ENCODE measurements at places on chromosomes 7 and 10. TPM values are rescaled to one million over a fixed set of nuclear protein-coding genes. Genes with fewer than 3 reads are reported as not detected.

AVPI1 gene
- 7.4 TPM for total RNA-seq

PNLIPRP3 gene
- not detected for total RNA-seq

ANXA8L1 gene
- total RNA-seq, result not detected

TFR2 gene
- total RNA-seq, result 5.6 TPM

DNA sequence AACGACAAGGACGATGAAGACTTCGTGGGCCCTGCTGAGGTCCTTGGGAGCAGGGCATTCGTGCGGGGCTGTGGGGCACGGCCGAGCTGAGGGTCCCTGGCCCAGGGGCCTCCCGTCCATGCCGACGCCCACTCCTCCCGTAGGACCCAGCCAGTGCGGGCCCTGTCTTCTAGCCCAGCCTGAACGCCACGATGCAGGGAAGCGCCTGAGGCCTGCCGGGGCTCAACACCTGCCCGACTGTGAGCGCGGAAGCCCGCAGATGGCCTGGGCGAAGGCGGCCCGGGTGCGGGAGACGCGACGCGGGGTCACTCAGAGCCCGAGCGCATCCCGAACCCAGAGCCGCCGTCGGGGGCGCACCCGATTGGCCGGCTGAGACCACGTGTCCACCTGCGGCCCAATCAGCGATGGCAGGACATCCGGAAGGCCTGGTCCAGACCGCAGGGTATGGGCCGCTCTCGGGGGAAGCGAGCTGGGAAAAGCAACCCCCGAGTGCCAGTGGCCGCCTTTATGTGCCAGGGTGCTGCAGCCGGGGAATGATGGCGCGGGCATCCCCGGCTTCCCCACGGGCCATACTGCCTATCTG is 151.0 kb downstream of the NRF1 start:
- H3K36me3 ChIP-seq, result no peaks in the 10 kb centered on the region
- H3K27me3 ChIP-seq, result no peaks in the 10 kb centered on the region
- H3K4me3 ChIP-seq, result no peak overlapping the region
- DNase-seq, result peak; percentile 43
- no peaks in the 10 kb centered on the region for H3K4me1 ChIP-seq

DNA sequence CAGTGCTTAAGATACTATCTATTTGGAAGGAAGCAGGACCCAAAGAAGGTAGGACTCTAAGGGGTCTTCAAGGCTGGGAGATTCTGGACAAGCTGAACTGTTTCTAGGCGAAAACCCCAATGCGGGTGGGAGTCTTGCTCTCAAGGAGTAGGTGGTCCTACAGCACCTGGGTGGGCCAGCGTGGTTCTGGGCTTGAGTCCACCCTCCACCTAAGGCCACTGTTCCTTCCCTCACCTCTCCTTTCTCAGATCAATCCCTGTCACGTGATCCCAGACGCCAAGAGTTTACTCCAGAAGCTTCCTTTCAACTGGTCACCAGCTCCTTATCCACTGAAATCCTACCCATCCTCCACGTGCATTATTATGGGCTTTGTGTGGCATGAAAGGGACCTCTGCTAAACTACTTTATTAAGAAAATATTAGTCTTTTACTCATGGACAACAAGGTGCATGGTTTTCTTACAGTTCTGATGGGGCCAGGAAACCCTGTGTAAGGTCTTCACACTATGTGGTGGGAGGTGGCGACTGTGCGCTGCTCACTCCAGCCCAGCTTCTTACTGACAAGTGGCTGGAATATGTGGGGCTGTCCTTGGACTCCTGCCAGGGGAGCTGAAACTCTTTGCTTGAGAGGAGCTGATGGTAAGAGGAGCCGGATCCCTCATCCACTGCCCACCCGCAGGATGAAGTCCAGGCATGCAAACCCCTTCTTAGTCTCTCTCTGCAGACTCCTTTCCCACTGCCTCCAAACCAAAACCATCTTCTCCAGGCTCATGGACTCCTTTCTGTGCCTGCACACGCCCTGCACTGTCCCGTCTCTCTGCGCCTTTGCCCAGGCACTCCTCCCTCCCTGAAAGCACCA is 1.6 kb downstream of the ZNF746 start:
- H3K36me3 ChIP-seq, result peaks cover 10% of the 10 kb centered on the region
- H3K4me3 ChIP-seq, result peak overlapping the region; percentile 83
- no peak for DNase-seq
- peaks cover 24% of the 10 kb centered on the region for H3K27me3 ChIP-seq

DNA sequence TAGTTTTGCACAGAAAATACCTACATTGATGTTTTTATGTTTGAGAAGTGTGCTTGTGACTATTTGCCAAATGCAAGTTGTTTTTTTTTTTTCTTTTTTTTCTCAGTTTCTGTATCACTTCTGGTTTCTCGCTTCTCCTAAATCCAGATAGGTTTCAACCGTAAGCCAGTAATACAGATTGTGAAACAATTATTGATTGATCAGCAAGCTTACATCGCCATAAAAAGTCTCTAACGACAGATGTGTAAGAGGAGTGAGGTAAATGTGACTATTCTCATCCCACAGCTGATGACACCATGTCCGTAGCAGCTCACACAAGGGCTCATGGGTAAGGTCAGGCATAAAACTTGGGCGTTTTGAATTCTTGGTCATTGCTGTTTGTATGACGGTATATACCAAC is 202.8 kb upstream of the AKR1E2 start:
- H3K4me1 ChIP-seq, result no peaks in the 10 kb centered on the region
- H3K4me3 ChIP-seq, result no peak overlapping the region
- no peaks in the 10 kb centered on the region for H3K27me3 ChIP-seq
- DNase-seq, result no peak

- DNase-seq, result no peak
- no peaks in the 10 kb centered on the region for H3K27me3 ChIP-seq
- H3K4me1 ChIP-seq, result no peaks in the 10 kb centered on the region
- H3K27ac ChIP-seq, result no peak overlapping the region
- no peak overlapping the region for H3K4me3 ChIP-seq
Observed at GRCh38 chr7:155256081-155256760, 41.5 kb upstream of the INSIG1 start.

GRCh38 chr7:34823650-34824258 is 165.7 kb downstream of the NPSR1 start:
- DNase-seq, result peak; percentile 72
- no peak overlapping the region for H3K4me3 ChIP-seq
- H3K36me3 ChIP-seq, result no peaks in the 10 kb centered on the region
- H3K27ac ChIP-seq, result no peak overlapping the region
- no peaks in the 10 kb centered on the region for H3K27me3 ChIP-seq

DNA sequence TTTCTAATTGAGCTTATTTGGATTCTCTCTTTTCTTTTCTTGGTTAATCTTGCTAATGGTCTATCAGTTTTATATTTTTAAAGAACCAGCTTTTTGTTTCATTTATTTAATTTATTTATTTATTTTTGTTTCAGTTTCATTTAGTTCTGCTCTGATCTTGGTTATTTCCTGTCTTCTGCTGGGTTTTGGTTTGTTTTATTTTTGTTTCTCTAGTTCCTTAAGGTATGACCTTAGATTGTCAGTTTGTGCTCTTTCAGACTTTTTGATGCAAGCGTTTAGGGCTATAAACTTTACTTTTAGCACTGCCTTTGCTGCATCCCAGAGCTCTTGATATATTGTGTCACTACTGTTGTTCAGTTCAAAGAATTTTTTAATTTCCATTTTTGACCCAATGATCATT is 149.7 kb upstream of the SLC25A13 start:
- H3K36me3 ChIP-seq, result no peaks in the 10 kb centered on the region
- H3K4me3 ChIP-seq, result no peak overlapping the region
- DNase-seq, result no peak
- H3K27ac ChIP-seq, result no peak overlapping the region

DNA sequence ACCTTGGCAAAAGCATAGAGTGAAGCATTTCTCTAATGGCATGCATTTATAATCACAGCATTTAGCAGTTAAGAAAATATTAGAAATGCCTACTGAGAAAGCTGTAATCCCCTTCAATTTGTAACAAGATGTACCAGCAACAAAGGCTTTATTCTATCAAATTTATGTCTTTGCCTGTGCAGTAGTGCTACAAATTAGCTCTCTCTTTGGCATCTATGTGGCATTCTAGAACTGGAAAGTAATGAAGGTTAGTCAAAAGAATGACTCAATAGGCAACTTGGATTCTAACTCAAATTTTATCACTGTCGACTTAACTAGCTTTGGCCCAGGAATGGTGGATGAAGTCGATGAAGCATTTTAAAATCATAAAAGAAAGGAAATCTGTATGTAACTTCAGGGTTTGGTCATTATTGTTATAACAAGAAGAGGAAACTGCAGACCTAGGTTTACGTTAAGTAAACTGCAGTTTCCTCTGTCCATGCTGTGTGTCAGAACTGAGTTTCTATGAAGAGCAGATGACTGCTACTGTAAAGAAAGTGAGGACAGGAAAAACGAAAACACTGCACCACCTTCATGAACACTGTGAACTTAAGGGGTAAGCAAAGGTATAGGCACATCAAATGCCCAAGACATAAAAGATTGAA is 140.0 kb downstream of the RAPGEF5 start:
- peaks cover 8% of the 10 kb centered on the region for H3K4me1 ChIP-seq
- DNase-seq, result no peak
- no peak overlapping the region for H3K4me3 ChIP-seq
- H3K27me3 ChIP-seq, result no peaks in the 10 kb centered on the region
- H3K36me3 ChIP-seq, result peaks cover 4% of the 10 kb centered on the region

DNA sequence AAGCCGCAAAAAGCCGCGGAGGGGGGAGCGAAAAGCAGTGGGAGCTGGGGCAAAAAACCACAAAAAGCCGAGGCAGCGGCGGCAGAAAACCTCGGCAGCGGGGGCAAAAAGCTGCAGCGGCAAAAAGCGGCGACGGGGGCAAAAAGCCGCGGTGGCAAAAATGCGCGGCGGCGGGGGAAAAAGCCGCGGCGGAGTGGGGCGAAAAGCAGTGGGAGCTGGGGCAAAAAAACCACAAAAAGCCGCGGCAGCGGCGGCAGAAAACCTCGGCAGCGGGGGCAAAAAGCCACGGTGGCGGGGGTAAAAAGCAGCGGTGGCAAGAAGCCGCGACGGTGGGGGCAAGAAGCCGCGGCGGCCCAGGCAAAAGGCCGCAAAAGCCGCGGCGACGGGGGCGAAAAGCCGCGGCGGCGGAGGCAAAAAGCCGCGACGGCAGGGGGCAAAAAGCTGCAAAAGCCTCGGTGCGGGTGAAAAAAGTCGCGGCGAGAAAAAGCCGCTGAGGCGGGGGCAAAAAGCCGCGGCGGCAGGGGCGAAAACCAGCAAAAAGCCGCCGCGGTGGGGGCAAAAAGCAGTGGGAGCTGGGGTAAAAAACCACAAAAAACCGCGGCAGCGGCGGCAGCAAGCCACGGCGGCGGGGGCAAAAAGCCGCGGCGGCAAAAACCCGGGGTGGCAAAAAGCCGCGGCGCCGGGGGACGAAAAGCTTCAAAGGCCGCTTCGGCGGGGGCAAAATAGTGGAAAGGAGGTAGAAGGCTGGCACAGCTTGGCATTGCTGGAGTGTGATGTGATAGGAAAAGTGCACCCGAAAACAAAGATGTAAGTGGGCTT is 135.9 kb downstream of the ZNF92 start:
- peaks cover 66% of the 10 kb centered on the region for H3K27me3 ChIP-seq
- no peaks in the 10 kb centered on the region for H3K4me1 ChIP-seq
- peak overlapping the region; percentile 63 for H3K4me3 ChIP-seq
- DNase-seq, result peak; percentile 49

DNA sequence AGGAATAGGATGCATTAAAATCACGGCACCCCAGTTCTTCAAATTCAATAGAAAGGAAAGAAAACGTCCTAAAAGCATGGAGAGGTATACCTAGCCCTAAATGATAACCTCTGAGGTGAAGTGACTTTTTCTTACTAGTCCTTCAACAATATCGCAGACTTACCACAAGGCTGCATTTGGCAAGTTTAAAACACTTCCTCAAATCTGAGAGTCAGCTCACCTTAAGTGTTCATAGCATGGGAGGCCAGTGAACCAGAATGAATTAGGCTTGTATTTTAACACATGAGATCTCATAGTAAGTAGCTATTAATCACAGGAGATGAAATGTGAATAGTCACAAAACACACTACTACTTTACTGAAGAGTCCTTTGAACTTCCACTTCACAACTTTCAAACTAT is 124.2 kb downstream of the RNF32 start:
- no peaks in the 10 kb centered on the region for H3K4me1 ChIP-seq
- H3K27ac ChIP-seq, result no peak overlapping the region
- no peak for DNase-seq
- no peaks in the 10 kb centered on the region for H3K27me3 ChIP-seq
- no peak overlapping the region for H3K4me3 ChIP-seq
- H3K36me3 ChIP-seq, result no peaks in the 10 kb centered on the region

- H3K27ac ChIP-seq, result no peak overlapping the region
- no peaks in the 10 kb centered on the region for H3K36me3 ChIP-seq
- peaks cover 13% of the 10 kb centered on the region for H3K4me1 ChIP-seq
- no peaks in the 10 kb centered on the region for H3K27me3 ChIP-seq
- DNase-seq, result no peak
Observed at GRCh38 chr7:105268056-105268455, 120.7 kb downstream of the SRPK2 start.

GRCh38 chr10:65911151-65911835 is 1014.5 kb upstream of the LRRTM3 start:
- H3K36me3 ChIP-seq, result no peaks in the 10 kb centered on the region
- DNase-seq, result no peak
- H3K4me3 ChIP-seq, result no peak overlapping the region
- H3K27ac ChIP-seq, result no peak overlapping the region
- no peaks in the 10 kb centered on the region for H3K27me3 ChIP-seq

DNA sequence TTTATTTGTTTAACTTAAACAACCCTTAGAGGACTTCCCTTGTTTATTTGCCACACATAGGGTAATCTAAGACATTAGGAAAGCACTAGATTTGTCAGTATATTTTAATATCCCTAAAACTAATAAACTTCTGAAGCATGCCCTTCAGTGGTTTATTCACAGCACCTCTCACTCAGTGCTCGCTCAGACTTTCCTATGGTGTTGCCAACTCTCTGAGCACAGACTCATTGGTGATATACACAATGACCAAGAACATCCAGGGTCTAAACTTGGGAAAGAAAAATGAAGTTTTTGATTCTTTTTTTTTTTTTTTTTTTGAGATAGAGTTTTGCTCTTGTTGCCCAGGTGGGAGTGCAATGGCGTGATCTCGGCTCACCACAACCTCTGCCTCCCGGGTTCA is 82.2 kb downstream of the RAB11FIP2 start:
- H3K27ac ChIP-seq, result no peak overlapping the region
- no peak for DNase-seq
- H3K36me3 ChIP-seq, result no peaks in the 10 kb centered on the region
- H3K27me3 ChIP-seq, result no peaks in the 10 kb centered on the region

DNA sequence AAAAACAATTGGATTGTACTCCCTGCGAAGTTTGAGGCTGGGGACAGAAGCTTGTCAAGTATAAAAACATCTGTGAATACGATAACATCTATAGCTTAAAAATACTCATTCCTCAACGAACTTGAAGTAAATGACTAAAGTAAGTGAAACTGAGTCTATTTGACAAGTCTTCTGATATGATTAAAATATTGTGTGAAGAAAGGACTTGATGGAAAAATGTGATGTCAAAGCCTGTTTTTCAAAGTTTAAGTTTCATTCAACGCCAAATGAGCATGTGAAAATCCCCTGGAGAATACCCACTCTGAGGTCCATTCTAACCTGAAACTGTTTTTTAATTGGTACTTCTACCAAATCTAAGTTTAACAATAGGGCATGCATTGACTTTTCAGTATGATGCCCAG is 122.3 kb upstream of the MDFIC start:
- H3K4me3 ChIP-seq, result no peak overlapping the region
- H3K4me1 ChIP-seq, result no peaks in the 10 kb centered on the region
- H3K27me3 ChIP-seq, result no peaks in the 10 kb centered on the region
- no peak for DNase-seq
- H3K36me3 ChIP-seq, result no peaks in the 10 kb centered on the region
- no peak overlapping the region for H3K27ac ChIP-seq

GRCh38 chr10:73581918-73582317 is 9.2 kb downstream of the USP54 start:
- H3K4me3 ChIP-seq, result no peak overlapping the region
- H3K4me1 ChIP-seq, result no peaks in the 10 kb centered on the region
- H3K27me3 ChIP-seq, result no peaks in the 10 kb centered on the region
- no peak for DNase-seq

Measured in GM23338 (cell line).